ENCODE measurements at places on chromosomes 6 and 20.

- DNase-seq, result no peak
These were observed 209.0 kb upstream of the ECI2 start for GRCh38 chr6:4344317-4344899.

GRCh38 chr6:131868836-131869235 is 61.0 kb downstream of the ENPP1 start:
- no peak for DNase-seq

- no peak for DNase-seq
These were observed 169.7 kb downstream of the ATXN1 start for GRCh38 chr6:16591396-16592222.

- no peak for DNase-seq
These were observed 877.5 kb downstream of the TFAP2A start for GRCh38 chr6:9537381-9537780.

GRCh38 chr20:13677241-13677640 is 38.5 kb upstream of the TASP1 start:
- no peak for DNase-seq

DNA sequence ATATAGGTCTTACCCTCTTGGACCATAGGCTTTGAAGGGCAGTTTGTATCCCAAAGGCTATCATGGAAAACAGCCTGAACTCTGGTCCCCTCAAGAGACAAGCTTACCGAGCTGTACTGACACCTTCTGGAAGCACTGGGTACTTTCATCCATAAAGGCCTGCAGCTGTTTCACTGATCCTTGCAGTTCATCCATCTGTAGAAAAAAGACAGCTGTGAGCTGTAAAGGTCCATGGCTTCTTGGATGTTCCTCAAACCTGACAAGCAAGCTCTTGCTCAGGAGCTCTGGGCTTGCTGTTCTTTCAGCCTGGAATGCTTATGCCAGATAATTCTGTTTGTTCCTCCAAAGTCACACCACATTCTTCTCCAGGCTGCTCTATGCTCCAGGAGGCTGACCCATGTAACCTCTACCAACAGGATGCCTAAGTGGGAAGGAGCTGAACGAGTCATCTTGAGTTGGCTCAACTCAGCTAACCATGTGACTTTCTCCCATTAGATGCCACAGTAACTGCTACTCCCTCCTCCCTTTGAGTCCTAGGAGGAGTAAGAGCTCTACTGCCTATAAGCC is 8.8 kb upstream of the NDRG3 start:
- DNase-seq, result no peak

GRCh38 chr20:54108326-54108642 is 37.9 kb upstream of the BCAS1 start:
- DNase-seq, result no peak

GRCh38 chr6:111032484-111033140 is 50.8 kb downstream of the RPF2 start:
- DNase-seq, result no peak

GRCh38 chr6:345747-346385 is 45.7 kb upstream of the IRF4 start:
- no peak for DNase-seq

GRCh38 chr6:124294574-124295200 is 491.0 kb downstream of the NKAIN2 start:
- no peak for DNase-seq

DNA sequence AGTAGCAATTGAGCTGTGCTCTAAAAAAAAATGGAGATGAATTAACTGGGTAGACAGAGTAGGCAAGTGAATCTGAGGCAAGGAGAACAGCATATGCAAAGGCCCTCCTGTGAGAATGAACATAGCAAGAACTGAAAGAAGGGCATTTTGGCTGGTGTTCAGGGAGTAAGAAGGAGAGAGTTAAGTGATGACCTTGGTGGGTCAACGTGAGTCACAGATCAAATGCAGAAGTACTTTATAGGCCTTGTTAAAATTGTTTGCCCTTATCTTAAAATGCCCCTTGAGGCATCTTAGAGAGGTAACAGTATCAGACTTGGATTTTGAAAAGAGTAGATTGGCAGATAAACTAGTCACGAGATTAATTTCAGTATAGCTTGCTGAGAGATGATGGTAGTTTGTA is 24.5 kb downstream of the NDUFAF5 start:
- DNase-seq, result no peak

- DNase-seq, result no peak
These were observed 125.9 kb downstream of the OGFRL1 start for GRCh38 chr6:71414486-71414885.

DNA sequence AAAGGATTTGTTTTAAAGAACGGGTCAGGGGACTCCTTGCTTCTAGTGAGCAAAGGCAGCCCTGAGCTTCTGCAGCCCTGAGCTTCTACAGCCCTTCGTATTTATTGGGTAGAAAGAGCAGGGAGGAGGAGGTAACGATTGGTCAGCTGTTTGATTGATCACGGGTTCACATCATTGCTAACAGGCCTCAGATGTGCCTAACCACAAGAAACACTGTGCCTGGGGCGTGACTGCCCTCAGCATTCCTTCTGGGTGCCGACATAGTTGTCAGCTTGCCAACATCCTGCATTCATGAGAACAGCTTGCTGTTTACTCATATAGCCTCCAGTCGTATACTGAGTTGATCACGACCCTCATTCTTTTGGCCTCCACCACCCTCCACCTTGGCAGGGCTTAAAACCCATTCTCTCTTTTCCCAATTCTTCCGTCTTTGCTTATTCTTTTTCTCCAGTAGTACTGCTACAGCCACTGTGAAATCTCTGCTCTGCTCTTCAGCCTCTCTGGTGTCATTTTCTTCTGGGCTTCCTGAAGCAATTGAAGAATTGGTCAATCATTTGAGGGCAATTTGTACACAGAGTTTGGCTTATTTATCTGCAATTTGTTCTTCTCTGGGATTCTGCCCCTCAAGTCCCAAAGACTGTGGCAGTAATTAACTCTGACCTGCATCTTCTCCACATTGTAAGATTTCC is 25.4 kb upstream of the NOP56 start:
- DNase-seq, result no peak

DNA sequence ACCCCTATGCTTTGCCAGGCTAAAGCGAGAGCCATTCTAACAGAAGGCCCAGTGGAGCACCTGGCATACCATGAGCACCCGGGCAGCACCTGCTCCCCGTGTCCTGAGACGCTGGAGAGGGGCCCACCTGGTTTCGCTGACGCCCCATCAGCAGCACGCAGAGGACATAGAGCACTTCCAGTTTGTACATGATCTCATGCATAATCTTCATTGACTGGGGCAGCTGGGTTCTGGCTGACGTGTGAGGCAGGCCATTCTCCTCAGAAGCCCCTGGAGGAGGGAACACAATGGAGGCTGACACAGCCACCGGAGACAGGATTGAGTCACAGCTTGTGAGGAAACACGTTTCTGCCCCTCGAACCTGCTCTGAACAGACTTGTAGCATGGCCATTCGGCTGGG is 65.4 kb downstream of the MYH7B start:
- no peak for DNase-seq

DNA sequence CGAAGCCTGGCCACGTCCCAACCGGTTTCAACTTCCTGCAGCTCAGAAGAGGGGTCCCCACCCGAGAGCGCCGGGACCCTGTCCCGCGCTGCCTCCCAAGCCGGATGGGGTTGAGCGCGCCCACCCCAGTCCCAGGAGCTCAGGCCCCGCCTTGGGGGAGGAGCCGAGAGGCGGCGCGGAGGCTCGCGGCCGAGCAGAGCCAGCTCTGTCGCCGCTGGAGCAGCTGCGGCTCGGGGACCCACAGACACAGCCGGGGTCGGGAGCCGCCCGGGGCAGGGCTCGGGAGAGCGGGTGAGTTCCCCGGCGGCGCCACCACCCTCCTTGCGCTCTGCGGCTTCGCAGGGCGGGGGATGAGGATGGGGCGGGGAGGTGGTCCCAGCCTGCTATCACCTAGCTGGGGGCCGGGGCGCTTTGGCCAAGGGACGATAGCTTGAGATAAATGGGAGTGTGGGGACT is at the start of gene PPP1R16B:
TSS of gene PPP1R16B (plus strand) at position 196 of the 456 bp plus-strand sequence. CDS start 30,229 bp downstream, outside the sequence.
- peak; percentile 19 for DNase-seq

DNA sequence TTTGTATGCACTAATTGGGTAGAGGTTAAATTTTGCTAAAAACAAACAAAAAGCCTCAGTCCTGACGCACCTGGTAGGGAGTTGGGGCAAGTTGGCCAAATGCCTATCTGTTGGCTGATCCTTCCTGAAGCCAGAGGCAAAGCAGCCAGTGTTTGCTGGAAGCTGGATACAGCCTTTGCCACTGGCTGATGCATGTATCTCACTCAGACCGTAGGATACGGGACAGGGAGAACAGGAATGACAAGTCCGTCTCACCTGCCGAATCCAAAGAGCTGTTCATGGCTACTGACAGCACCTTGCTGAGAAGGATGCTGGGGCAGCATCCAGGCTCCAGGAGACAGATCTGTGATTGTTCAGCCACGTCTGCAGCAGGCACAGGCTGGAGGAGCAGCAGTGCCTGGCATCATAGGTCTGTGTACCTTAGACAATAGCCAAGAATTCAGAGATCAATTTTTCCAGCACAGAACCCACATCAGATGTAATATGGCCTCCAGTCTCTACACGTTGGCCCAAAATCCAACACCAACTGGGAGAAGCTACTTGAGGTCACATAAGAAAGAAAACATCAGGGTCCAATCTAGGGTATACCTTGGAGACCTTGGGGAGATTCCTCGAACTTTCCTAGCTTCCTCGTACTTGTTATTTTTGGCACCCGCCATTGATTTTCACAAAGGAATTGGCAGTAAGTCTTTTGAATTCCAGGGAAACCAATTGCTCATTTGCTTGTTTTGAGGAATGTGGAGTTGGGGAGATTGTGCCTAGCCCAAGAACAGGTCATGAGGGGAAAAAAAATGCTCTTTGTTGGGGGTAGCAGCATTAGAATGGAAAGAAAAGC is 108.5 kb upstream of the ARMC2 start:
- DNase-seq, result no peak

DNA sequence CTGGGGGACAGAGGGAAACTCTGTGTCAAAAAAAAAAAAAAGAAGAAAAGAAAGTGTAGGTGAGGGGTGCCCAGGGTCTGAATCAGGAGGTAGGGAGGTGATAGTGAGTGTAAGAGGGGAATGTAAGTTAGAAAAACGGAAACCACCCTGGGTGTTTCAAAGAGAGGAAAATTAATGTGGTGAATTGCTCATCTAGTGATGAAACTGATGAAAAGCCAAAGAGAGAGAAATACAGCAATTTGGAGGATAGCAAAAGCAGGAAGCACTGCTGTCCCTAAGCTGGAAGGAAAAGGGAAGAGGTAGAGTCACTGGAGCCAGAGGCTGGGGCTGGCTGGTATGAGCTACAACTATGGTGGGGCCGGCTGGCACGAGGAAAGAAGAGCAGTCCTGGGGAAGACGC is 85.0 kb upstream of the CEP85L start:
- no peak for DNase-seq

Data from activated naive CD4-positive, alpha-beta T cell (primary cell).